ENCODE measurements at places on chromosomes 7 and 10.

DNA sequence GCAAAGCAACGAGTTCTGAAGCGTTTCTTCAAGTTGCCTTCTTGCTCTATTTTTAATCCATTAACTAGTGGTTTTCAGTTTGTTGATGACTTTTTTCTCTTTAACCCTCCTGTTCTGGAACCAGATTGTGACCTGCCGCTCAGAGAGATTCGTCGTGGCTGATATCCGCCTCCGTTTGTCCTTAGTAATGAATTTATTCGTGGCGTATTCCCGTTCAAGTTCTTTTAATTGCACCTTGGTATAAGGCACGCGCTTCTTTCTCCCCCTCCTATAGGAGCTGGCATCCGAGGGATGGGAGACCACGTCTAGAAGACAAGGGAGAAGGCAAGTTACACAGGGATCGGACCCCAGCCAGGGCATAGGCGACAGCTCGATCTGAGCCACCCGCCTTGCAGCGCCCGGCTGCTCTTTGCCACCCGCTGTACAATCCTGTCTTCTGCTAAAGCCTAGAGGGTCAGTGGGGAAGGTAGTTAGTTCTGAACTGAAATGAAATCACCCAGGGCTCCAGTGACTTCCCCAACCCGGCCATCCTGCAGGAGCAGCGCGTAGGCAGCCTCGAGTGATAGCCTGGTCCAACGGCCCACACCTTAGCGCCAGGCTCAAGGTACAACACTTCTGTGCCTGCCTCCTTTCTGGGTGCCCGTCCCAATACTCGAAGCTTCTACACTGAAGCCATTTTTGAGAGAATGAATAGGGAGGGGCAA is 1.6 kb downstream of the HOXA13 start:
- DNase-seq = no peak
- no peaks in the 10 kb centered on the region for H3K36me3 ChIP-seq
- peaks cover 3% of the 10 kb centered on the region for H3K4me1 ChIP-seq
- H3K27ac ChIP-seq = no peak overlapping the region

GRCh38 chr7:12731214-12731656 is 43.8 kb downstream of the ARL4A start:
- H3K27me3 ChIP-seq = no peaks in the 10 kb centered on the region
- DNase-seq = no peak

DNA sequence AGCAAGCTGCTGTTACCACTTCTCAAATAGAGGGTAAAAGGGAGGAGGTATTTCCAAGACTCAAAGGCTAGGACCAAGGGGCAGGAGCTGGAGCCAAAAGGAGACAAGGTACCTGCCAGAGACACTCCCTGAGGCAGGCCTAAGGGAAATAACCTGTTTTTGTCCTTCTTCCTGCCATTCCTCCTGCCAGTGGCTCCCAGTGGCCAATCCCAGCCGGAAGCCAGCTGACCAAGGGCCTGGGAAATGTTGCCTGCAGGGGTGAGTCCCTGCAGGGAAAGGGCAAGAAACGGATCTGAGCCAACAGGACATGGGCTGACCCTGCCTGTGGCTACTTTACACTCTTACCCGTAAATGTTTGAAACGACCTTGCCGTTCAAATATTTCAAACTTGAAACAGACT is 3.5 kb downstream of the CYTH3 start:
- no peaks in the 10 kb centered on the region for H3K27me3 ChIP-seq
- no peak for DNase-seq
- H3K36me3 ChIP-seq = no peaks in the 10 kb centered on the region
- no peak overlapping the region for H3K4me3 ChIP-seq
- H3K4me1 ChIP-seq = peaks cover 22% of the 10 kb centered on the region

- H3K4me1 ChIP-seq = no peaks in the 10 kb centered on the region
- no peak overlapping the region for H3K27ac ChIP-seq
- H3K27me3 ChIP-seq = peaks cover 12% of the 10 kb centered on the region
- no peak for DNase-seq
- no peaks in the 10 kb centered on the region for H3K36me3 ChIP-seq
- no peak overlapping the region for H3K4me3 ChIP-seq
Measured at GRCh38 chr7:101599787-101600186, 29.3 kb downstream of the MYL10 start.

GRCh38 chr10:2251631-2252030 is 514.3 kb upstream of the ADARB2 start:
- no peak for DNase-seq
- H3K27ac ChIP-seq = no peak overlapping the region
- no peaks in the 10 kb centered on the region for H3K36me3 ChIP-seq
- H3K4me3 ChIP-seq = no peak overlapping the region
- no peaks in the 10 kb centered on the region for H3K27me3 ChIP-seq

Measured in T-cell (primary cell).